ENCODE measurements at places on chromosomes 6 and 20. TPM values are rescaled to one million over a fixed set of nuclear protein-coding genes. Genes with fewer than 3 reads are reported as not detected.

DNA sequence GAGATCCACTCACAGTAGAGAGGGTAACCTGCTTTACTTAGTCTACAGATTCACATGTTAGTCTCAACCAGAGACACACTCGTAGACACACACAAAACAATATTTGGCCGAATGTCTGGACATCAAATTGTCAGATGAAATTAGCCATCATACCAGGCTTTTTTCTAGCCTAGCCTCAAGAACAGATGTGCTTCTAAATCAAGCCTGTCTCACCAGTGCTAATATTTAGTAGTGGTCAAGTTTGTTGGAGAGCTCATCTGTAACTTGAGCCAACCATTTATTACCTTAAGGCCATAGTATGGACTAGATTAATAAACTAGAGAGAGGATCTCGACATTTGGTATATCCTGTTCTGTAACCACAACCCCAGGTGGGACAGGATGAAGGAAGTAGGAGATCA lies 1118.8 kb upstream of the MAP3K7 start:
- H3K27ac ChIP-seq = no peak overlapping the region
- H3K4me3 ChIP-seq = no peak overlapping the region
- no peaks in the 10 kb centered on the region for H3K4me1 ChIP-seq

GRCh38 chr6:131754715-131755567 lies 44.1 kb upstream of the CTAGE9 start:
- DNase-seq = no peak
- H3K27ac ChIP-seq = no peak overlapping the region
- H3K4me3 ChIP-seq = no peak overlapping the region
- no peaks in the 10 kb centered on the region for H3K4me1 ChIP-seq

DNA sequence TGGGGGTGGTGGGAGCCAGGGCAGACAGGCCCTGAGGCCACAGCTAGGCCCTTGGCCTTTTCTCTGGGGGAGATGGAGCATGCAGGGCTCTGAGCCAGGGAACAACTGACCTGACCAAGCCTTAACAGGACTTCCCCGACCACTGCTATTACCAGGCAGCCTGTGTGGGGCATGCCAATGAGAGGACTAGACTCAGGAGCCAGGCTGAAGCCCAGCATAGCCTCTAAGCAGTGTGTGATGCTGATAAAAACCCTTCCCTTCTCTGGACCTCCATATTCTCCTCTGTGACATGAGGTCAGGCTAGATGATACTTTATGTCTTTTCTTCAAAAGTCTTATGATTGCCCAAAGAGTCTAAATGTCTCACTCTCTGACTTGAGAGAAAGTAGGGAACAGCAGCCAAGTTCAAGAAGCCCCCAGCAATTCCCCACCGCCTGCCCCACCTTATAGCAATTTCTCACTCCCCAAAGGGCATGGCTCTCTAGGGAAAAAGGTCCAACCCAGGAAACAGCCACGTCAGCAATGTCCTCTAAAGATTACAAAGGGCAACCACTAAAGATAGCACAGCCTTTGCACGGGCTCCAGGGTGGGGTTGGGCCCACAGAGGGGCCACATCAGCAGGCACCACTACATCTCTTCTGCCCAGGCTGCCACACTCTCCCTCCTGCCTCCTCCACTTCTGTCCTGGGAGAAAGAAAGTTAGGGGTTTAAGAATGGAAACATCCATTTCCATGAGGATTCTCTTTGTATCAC lies 71.3 kb downstream of the TRERF1 start:
- H3K27ac ChIP-seq = no peak overlapping the region
- no peak overlapping the region for H3K4me3 ChIP-seq
- H3K27me3 ChIP-seq = no peaks in the 10 kb centered on the region
- no peaks in the 10 kb centered on the region for H3K36me3 ChIP-seq
- no peak for DNase-seq

DNA sequence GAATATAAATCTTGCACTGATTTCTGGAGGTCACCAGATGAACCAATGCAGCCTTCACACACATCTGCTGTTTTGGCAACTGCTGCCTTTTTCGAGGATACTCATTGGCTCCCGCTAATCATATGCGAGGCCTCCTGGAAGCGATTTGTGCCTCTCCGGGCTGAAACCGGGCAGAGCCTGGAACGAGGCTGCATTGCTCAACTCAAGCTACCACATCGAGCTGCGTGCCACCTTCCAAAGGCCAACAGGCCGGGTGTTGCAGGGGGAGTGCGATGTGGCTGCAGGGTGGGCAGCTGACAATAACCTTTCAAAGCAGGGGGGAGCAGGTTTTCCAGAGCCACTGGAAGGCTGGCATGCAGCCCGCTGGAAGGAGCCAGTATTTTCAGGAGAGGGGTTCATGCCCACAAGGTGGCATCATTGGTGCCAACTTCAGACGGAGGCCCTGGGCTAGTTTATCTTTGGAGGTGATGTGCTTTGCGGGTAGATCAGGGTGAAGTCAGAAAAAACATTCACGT lies 122.6 kb upstream of the IFNGR1 start:
- no peaks in the 10 kb centered on the region for H3K27me3 ChIP-seq
- H3K4me1 ChIP-seq = no peaks in the 10 kb centered on the region
- no peak overlapping the region for H3K4me3 ChIP-seq
- H3K27ac ChIP-seq = no peak overlapping the region
- DNase-seq = no peak
- H3K36me3 ChIP-seq = no peaks in the 10 kb centered on the region

- H3K4me1 ChIP-seq = no peaks in the 10 kb centered on the region
- no peaks in the 10 kb centered on the region for H3K36me3 ChIP-seq
- no peak overlapping the region for H3K4me3 ChIP-seq
- no peak for DNase-seq
Observed at GRCh38 chr20:16270314-16270931, 302.8 kb downstream of the KIF16B start.

- H3K4me3 ChIP-seq = no peak overlapping the region
- no peaks in the 10 kb centered on the region for H3K4me1 ChIP-seq
- no peaks in the 10 kb centered on the region for H3K36me3 ChIP-seq
Observed at GRCh38 chr6:69732640-69733039, 64.2 kb downstream of the LMBRD1 start.

DNA sequence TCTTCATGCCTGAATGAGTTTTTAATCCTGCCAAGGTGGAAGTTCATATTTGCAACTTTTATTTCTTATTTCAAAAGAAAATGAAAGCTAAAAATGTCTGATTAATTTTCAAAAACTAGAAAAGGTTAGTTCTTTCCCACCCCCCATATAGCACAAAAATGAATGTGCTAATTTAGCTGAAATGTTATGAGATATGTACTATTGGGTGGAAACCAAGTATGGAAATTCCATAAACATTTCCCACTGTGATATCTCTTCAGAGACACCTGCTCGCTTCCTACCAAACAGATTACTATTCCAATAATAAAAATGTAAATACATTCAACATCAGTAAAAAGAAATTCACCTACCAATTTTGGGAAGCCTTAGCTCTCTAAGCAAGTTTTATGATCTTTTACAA lies 678.6 kb upstream of the ID4 start:
- DNase-seq = no peak
- no peak overlapping the region for H3K27ac ChIP-seq
- no peaks in the 10 kb centered on the region for H3K36me3 ChIP-seq
- no peaks in the 10 kb centered on the region for H3K4me1 ChIP-seq
- H3K4me3 ChIP-seq = no peak overlapping the region
- no peaks in the 10 kb centered on the region for H3K27me3 ChIP-seq

DNA sequence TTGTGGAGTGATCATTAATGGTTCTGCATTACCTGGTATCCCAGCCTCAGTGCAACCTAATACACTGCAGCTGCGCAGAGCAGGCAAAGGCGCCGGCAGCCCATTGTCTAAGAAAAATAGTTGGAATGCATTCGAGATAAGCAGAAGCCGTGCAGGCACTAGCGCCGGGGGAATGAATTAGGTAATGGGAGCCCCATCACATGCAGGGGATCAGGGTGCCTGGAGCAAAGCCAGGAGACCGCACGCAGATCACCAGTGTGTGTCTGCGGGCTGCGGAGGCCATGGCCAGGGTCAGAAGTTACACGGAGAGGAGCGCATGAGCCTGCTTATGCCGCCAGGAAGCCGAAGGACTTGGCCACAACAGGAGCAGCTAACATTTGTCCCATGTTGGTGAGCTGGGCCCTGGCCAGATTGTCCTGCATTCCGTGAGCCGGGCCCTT lies 156.8 kb downstream of the DLL1 start:
- peaks cover 6% of the 10 kb centered on the region for H3K4me1 ChIP-seq
- H3K27me3 ChIP-seq = no peaks in the 10 kb centered on the region
- DNase-seq = no peak
- no peak overlapping the region for H3K27ac ChIP-seq
- no peak overlapping the region for H3K4me3 ChIP-seq
- no peaks in the 10 kb centered on the region for H3K36me3 ChIP-seq

DNA sequence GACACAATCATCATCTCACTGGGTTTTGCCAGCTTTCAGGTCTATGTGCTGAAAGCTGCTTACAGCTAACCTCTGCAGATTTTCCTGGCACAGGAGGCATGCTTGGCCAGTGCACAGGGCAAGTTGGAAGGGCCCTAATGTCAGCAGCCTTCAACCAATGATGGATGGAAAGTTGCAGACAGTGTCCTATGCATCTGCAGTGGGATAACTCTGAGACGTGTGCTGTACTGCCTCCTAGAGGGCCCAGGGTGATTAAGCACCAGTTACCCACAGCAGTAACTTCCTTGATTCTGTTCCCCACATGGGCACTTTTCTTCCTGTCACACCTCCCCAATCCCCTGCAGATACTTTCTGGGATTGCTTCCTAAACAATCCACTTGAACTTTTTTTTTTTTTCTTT lies 38.6 kb downstream of the OVOL2 start:
- H3K4me3 ChIP-seq = no peak overlapping the region
- H3K27me3 ChIP-seq = no peaks in the 10 kb centered on the region
- H3K4me1 ChIP-seq = no peaks in the 10 kb centered on the region
- DNase-seq = no peak

- H3K27me3 ChIP-seq = no peaks in the 10 kb centered on the region
- H3K27ac ChIP-seq = no peak overlapping the region
- no peak overlapping the region for H3K4me3 ChIP-seq
- no peaks in the 10 kb centered on the region for H3K4me1 ChIP-seq
- no peaks in the 10 kb centered on the region for H3K36me3 ChIP-seq
Observed at GRCh38 chr20:5090191-5090590, 29.6 kb downstream of the PCNA start.

GRCh38 chr6:167676000-167676665 lies 150.6 kb upstream of the AFDN start:
- no peak for DNase-seq
- no peak overlapping the region for H3K4me3 ChIP-seq
- no peaks in the 10 kb centered on the region for H3K27me3 ChIP-seq
- H3K27ac ChIP-seq = no peak overlapping the region
- no peaks in the 10 kb centered on the region for H3K4me1 ChIP-seq

DNA sequence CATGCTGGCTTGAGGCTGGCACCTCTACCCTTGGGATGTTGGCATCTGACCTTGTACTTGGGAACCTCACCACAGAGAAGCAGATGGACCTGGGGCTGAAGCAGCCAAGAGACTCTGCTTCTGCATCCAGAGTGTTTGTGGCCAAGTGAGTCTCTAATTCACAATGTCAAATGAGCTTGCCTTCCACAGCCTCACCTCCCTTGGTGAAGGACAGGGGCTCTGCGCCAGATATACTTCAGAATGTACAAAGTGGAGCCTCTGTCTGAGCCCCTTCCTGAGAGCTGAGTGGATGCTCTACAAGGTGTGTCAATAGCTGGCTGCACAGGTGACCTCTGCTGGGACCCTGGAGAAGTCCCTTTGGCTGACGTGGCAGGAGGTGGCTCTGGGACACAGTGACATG lies 508.9 kb downstream of the CDH26 start:
- no peak overlapping the region for H3K4me3 ChIP-seq
- DNase-seq = no peak
- no peaks in the 10 kb centered on the region for H3K36me3 ChIP-seq
- no peaks in the 10 kb centered on the region for H3K27me3 ChIP-seq
- H3K27ac ChIP-seq = no peak overlapping the region
- H3K4me1 ChIP-seq = no peaks in the 10 kb centered on the region

DNA sequence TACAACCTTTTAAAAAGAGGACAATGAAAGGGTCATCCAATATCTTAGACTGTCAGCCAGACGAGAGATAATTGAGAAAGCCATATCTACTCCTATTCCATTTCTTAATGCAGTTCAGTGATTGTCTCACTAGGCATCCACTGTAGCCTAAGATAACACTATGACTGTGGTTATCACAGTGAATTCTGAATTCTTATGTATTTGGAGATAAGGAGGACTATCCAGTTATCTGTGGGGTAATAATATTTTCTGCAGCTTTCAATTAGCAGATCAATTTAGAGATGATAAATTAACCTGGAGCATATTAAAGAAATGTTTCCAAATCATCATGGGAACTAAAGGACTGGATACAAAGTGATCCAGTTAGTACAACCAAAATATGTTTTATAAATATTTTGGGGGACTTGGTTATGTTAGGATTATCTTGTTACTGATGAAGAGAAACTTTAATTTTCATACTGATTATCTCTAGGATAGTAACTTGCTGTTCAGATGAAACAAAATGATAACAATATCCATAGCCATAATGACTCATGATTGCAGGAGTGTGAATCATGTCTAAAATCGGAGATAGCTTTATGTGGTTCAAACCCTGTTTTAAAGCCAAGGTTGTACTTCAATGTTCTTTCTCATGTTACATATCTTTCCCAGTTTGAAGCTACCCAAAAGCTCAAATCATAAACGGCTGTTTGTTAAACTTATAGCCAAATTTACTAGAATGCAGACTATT lies 1152.0 kb downstream of the HACE1 start:
- H3K4me3 ChIP-seq = no peak overlapping the region
- H3K27ac ChIP-seq = no peak overlapping the region
- no peaks in the 10 kb centered on the region for H3K36me3 ChIP-seq
- no peak for DNase-seq
- H3K4me1 ChIP-seq = no peaks in the 10 kb centered on the region

DNA sequence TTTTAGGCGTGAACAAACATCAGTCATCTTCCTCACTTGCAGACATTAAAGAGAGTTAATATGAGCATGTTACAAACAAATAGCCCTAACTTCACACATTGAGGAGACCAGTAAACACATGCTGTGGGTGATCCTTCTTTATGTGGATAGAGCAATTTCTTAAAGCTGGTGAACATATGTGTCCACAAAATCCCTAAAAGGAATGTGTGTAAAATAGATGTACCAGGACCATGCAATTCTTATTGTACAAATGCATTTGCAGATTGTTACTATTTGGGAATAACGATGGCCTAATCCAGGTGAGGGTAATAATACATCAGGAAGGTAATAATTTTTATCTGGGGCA lies 228.9 kb downstream of the ALDH8A1 start:
- DNase-seq = no peak
- H3K27me3 ChIP-seq = no peaks in the 10 kb centered on the region
- no peak overlapping the region for H3K4me3 ChIP-seq

Gene DDO
- 0.41 TPM for total RNA-seq

Gene PHACTR1
- total RNA-seq = 1.3 TPM

Gene WFDC2
- total RNA-seq = 100.0 TPM

Gene CENPQ
- total RNA-seq = 3.5 TPM

Gene TUBB2B
- total RNA-seq = 4.5 TPM

Gene ENPP4
- total RNA-seq = 17.5 TPM

Gene COX4I2
- total RNA-seq = 3.6 TPM
